Regular cardiac myocyte (primary cell): ENCODE measurements at places on chromosomes 2 and 18. TPM values are rescaled to one million over a fixed set of nuclear protein-coding genes. Genes with fewer than 3 reads are reported as not detected.

The CDK5R2 gene
- total RNA-seq: not detected in 2 replicates

The PIEZO2 gene
- total RNA-seq: 2.9 and 5.1 TPM in 2 replicates

The NGEF gene
- total RNA-seq: 0.28 and 1.9 TPM in 2 replicates

The BMP10 gene
- not detected in 2 replicates for total RNA-seq

The DOCK10 gene
- total RNA-seq: 35.0 and 44.7 TPM in 2 replicates

The DPYSL5 gene
- under 0.01 TPM in 1 of 2 replicates, not detected in the other for total RNA-seq

The SPATA3 gene
- not detected in 2 replicates for total RNA-seq

The IL36A gene
- not detected in 2 replicates for total RNA-seq

The PLEKHA3 gene
- 6.5 and 10.7 TPM in 2 replicates for total RNA-seq

The CRACDL gene
- under 0.01 TPM in 1 of 2 replicates, not detected in the other for total RNA-seq

The TGIF1 gene
- total RNA-seq: 97.0 and 280 TPM in 2 replicates

The ALMS1 gene
- 9.0 and 14.4 TPM in 2 replicates for total RNA-seq

The INPP5D gene
- total RNA-seq: under 0.01 and 0.85 TPM in 2 replicates

The COLEC12 gene
- total RNA-seq: 5.0 and 10.1 TPM in 2 replicates

The FBXO48 gene
- total RNA-seq: 0.28 and 0.58 TPM in 2 replicates

The CIB4 gene
- not detected in 2 replicates for total RNA-seq

The AQP4 gene
- under 0.01 TPM in 1 of 2 replicates, not detected in the other for total RNA-seq

The ST8SIA5 gene
- total RNA-seq: not detected in 2 replicates

The TOGARAM2 gene
- not detected in 2 replicates for total RNA-seq

The ZEB2 gene
- total RNA-seq: 45.4 and 57.2 TPM in 2 replicates

The MARCHF4 gene
- total RNA-seq: 1.1 and 3.3 TPM in 2 replicates

The UGT1A6 gene
- 0.58 and 1.4 TPM in 2 replicates for total RNA-seq

The SP9 gene
- total RNA-seq: not detected in 2 replicates

The PID1 gene
- 6.9 and 22.8 TPM in 2 replicates for total RNA-seq

The GBX2 gene
- not detected in 2 replicates for total RNA-seq

The CFAP65 gene
- total RNA-seq: not detected in 2 replicates

The LOXL3 gene
- total RNA-seq: 147 and 384 TPM in 2 replicates

The PDE11A gene
- total RNA-seq: under 0.01 and 0.28 TPM in 2 replicates

The NEB gene
- under 0.01 and 0.28 TPM in 2 replicates for total RNA-seq

The ASB1 gene
- total RNA-seq: 27.1 and 46.0 TPM in 2 replicates

The GLI2 gene
- total RNA-seq: 2.0 and 9.8 TPM in 2 replicates

The NT5C1B gene
- total RNA-seq: not detected in 2 replicates

The PJVK gene
- 0.77 and 1.7 TPM in 2 replicates for total RNA-seq

The TBR1 gene
- under 0.01 TPM in 1 of 2 replicates, not detected in the other for total RNA-seq

The ASB18 gene
- not detected in 2 replicates for total RNA-seq

The AFF3 gene
- total RNA-seq: 2.0 and 2.9 TPM in 2 replicates

The SLC66A2 gene
- 38.3 and 45.1 TPM in 2 replicates for total RNA-seq

The GPD2 gene
- total RNA-seq: 97.2 and 171 TPM in 2 replicates

The SERPINB13 gene
- not detected in 2 replicates for total RNA-seq

The DPP4 gene
- total RNA-seq: 87.2 and 433 TPM in 2 replicates

The RUFY4 gene
- total RNA-seq: not detected in 2 replicates

The IL36G gene
- not detected in 2 replicates for total RNA-seq

The ANKMY1 gene
- 5.8 and 9.3 TPM in 2 replicates for total RNA-seq

The EML6 gene
- total RNA-seq: 0.58 and 1.1 TPM in 2 replicates

The SAP130 gene
- total RNA-seq: 2.1 and 2.8 TPM in 2 replicates

The CYTIP gene
- total RNA-seq: 5.0 and 5.9 TPM in 2 replicates

The TMEM178A gene
- total RNA-seq: 0.19 and 1.1 TPM in 2 replicates

The SLC8A1 gene
- 84.4 and 131 TPM in 2 replicates for total RNA-seq

The CCDC102B gene
- 38.7 and 46.2 TPM in 2 replicates for total RNA-seq

The COBLL1 gene
- total RNA-seq: 7.7 and 20.9 TPM in 2 replicates

The SCN3A gene
- 0.85 and 1.9 TPM in 2 replicates for total RNA-seq

The LCLAT1 gene
- 13.8 and 16.3 TPM in 2 replicates for total RNA-seq
